Activated T-cell treated with anti-CD3 and anti-CD28 coated beads, Interleukin-2, amount 50 U/mL, for 48 hours (primary cell): ENCODE measurements at places on chromosomes 4 and X.
A peak's percentile ranks its signal among the peaks of the same experiment; 100 is the strongest.

DNA sequence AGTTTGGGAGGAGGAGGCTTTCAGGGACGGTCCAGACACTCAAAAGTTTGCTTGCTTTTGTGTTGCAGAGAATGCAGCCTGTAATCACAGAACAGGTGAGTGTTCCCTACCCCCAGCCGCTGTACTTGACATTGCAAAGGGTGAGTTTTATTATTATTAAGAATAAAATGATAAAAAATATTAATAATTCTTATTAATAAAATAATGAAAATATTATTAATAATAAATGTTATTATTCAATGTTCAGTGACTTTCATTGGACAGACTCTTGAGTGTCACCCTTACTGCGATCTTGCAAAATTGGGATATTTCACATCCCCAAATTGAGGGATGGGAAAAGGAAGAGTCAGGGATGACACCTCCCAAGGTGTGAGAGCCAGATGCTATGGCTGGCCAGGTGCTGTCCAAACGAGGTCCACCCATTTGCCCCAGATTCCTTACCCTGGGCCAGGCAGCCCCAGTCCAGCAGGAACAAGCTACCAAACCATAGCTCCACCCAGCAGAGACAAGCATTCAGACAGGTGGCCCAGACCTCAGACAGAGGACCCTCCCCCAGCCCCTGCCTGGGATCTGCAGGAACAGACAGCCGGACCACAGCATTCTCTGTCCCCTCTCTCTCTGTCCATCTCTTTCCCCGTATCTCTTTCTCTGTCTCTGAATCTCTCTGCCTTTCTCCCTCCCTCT is 22.4 kb downstream of the IL3RA start:
- no peak for DNase-seq

DNA sequence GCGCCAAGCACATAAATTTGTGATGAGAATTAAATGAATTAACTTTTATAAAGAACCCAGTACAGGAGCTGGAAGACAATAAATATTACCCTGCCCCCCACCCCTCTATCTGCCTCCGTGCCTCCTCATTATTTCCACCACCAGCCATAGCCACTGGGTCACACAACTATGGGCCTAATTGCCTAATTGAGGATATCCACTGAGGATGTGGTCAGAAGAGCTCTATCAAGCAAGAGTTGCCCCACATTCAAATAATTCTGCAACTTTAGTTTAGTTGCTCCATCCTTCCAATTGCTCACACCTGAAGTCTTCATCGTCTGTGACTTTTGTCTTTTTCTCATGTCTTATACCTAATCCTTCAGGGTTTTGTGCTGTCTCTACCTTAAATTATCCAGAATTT is 9.5 kb upstream of the CXCL8 start:
- DNase-seq: no peak

DNA sequence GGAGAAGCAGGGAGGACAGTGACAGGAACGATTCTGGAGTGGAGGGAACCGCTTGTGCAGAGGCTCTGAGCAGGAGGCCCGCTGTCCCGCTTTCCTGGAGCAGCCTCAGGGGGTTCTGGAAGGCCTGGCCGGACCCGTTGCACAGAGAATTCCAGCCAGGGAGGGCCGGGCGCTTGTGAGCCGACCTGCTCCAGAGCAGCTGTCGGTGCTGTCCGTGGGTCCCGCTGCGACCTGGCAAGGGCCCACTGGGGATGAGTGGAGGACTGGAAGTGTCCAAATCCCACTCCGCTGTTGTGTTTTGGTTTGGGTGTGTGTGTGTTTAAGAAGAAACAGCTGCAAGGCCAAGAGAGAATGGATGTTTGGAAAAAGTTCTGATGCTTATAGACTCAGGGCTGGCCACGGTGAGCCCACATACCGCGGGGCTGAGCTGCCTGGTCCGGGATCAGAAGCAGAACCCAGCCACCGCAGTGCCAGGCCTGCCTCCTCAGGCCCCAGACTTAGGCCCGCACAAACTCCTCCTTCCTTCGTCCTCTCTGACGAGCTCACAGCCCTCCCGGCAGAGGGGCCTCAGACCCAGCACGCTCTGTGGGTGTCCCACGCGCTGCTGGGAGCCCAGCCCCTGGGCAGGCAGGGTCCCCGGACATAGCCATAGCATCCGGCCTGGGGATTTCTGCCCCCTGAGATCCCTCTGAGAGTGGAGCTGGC is 73.9 kb downstream of the HTRA3 start:
- DNase-seq: no peak

DNA sequence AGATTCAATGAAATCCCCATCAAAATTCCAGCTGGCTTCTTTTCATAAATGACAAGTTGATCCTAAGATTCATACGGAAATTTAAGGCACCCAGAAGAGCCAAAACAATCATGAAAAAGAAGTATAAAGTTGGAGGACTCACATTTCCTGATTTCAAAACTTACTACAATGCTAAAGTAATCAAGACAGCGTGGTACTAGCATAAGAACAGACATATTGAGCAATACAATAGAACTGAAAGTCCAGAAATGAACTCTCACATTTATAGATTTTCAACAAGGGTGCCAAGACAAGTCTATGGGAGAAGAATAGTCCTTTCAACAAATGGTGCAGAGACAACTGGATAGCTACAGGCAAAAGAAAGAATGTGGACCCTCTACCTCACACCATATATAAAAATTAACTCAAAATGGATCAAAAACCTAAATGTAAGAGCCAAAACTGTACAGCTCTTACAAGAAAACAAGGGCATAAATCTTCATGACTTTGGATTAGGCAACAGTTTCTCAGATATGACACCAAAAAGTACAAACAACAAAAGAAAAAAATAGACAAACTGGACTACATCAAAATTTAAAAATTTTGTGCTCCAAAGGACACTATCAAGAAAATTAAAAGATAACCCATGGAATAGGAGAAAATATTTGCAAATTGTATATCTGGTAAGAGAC is 28.5 kb downstream of the SASH3 start:
- DNase-seq: no peak

GRCh38 chrX:154749856-154750255 is 1.0 kb downstream of the GAB3 start:
- DNase-seq: no peak

GRCh38 chr4:118942465-118942864 is 53.8 kb downstream of the SYNPO2 start:
- DNase-seq: no peak

DNA sequence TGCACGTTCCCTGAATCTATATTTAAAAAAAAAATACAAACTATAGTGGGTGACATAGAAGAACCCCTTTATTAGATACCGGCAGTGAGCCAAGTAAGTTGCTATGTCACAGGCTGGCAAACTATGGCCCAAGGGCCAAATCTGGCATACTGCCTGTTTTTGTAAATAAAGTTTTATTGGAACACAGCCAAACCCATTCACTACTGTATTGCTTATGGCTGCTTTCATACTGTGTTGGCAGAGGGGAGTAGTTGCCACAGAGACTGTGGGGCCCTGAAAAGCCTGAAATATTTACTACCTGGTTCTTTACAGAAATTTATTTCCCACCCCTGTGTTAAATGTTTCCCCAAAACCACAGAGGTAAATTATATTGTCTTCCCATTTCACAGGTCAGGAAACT is 71.2 kb upstream of the EGFL6 start:
- no peak for DNase-seq

DNA sequence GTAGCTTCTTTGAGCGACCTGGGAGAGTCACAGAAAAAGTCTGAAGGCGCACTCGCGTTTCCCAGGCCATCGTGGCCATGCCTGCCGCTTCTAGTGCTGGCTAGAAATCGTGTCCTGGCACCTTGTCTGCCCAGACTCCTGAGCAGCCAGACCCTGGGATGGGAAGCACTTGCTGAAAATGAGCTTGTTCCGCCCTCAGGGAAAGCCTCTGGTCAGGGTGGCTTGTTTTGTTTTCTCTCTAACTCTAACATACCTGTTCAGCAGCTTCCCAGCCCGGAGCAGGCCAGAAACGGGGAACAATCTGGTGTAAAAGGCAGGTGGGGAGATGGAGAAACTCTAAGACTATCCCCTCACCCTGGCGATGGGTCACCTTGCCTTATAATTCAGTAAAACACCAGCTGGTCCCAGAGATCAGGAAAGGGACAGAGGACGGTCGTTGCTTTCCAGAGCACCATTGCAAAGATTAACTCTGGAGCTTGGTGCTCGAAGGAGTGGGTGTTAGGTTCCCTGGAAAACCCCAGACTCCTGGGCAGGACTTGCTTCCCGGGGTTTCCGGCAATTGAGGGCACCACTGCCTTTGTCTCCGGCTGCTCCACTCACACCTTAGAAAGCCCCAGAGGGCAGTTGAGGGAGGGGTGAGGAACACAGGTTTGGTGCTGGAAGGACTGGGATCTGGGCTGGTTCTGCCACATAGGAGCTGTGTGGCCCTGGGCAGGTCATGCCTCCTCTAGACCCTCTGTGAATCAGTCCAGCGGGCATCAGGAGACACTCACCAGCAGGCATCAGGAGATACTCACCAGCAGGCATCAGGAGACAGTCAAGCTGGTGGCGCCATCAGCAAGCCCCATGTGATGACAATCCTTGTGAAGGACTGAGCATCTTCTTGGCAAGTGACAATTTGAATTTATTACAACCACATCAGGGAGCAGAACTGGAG is 4.5 kb upstream of the SH3TC1 start:
- no peak for DNase-seq

DNA sequence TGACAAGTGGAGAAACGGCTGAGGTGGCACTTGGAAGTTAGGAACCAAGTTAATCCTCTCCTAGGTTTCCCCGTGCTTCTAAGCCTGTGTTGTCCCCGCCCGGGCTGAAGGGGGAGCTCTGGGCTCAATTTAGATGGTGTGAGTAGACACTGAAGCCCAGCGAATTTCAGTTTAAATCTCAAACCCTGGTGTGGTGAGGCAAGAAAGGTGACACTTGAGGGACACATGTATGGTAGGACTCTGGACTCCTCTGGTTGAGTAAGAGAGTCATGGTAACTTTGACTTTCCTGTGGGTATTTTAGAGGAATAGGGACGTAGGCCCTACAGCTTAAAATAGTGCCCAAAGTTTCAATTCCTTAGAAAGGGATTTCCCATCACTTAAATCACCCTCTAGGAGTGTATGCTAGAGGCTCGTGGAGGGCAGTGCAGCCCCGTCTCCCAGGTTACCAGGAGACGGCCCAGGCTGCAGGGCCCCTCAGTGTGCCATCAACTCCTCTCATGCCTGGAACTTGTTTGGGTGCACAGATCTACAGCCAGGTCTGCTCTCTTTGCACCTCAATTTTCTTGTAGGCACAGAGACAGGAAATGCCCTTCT is 24.0 kb downstream of the HAND2 start:
- peak; percentile 74 for DNase-seq

GRCh38 chrX:7690842-7691241 is 152.1 kb upstream of the VCX start:
- DNase-seq: no peak

DNA sequence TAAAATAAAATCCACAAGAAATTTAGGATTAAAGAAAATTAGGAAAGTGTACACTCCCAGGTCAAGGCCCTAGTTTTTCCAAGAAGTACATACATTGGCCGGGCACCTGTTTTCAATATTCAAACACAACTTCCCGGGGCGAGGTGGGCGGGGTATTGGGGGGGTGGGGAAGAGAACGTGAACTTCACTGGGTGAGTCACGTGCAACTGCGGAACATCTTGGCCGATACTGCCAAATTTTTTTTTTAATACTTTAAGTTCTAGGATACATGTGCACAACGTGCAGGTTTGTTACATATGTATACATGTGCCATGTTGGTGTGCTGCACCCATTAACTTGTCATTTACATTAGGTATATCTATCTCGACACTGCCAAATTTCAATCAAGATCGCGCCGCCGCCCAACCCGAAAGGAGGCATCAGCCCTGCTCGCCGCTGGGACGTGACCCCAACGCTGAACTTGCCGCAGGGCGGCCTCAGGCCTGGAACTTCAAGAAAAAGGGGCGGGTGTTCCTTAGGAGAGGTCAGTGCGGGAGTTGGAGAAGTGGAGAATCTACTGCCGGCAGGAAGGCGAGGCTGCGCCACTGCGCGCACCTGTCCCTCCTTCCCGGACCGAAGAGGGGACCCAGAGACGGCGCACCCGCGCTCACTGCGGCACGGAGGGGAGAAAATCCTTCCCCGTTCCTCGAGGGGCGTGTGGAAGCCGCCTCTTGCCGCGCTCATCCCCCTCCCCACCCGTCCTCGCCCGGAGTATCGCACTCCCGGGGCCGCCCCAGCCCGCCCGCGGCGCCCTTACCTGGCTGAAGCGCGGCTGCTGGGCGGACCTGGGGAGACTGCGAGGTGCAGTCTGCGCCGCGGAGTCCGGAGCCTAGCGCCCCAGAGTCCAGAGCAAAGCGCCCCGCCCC is at the start of gene TEC:
TEC (minus strand) TSS at position 883 of the 905 bp plus-strand sequence. CDS start 41,224 bp downstream, outside the sequence.
- no peak for DNase-seq

- DNase-seq: no peak
Observed at GRCh38 chr4:103634236-103634635, 85.5 kb downstream of the TACR3 start.

DNA sequence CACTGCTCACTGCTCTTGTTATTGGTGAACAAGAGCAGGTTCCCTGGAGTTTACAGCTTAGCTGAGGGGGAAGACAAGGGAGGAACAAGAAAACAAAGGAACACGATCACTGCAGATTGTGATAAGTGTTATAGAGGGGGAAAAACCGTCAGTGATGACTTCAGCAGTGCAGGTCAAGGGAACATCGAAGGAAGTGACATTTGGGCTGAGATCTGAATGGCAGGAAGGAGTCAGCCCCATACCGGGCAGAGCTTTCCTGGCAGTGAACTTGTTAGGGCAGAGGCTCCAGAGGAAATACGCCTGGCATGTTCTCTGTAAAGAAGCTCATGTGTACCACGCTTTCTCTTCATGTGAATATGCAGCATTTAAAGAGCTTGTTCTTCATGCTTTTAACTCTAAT is 78.1 kb downstream of the LDB2 start:
- DNase-seq: no peak

DNA sequence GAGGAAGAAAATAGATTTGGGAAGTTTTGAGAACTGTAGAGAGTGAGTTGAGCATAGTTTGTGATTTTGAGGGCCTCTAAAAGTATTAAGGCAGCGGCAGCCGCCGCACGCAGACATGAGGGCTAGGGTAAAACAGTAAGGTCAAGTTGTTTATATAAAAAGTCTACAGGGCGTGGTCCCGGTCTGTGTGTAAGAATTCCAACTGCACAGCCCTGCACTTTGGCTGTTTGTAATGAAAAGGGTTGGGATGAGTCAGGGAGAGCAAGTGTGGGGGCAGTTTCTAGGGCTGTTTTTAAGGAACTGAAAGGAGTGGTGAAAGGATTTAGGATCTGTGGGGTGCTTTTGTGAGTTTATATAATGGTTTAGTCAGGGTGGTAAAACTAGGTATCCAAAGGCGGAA is 55.0 kb downstream of the BEX3 start:
- DNase-seq: no peak

DNA sequence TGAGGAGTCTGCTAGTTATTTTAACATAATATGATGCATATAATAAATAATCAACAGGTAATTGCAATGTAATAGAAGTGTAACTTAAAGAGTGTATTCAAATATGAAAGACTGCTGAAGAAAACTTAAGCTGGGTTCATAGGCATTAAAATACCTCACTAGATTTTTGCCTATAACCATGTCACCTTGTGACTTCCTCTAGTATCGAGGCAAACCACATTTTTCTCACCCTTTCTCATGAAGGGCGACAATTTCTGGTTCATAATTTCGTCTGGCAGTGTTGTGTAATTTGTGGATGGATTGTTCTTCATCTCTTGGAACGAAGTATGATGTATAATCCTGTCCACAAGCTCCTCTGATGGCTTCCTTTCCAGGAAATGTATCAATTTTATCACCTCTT is 16.0 kb downstream of the SULT1E1 start:
- no peak for DNase-seq
